CD4-positive, CD25-positive, alpha-beta regulatory T cell (primary cell): ENCODE measurements at places on chromosomes 2 and 18.
A peak's percentile ranks its signal among the peaks of the same experiment; 100 is the strongest.

GRCh38 chr2:70923378-70924015 is 12.2 kb upstream of the ATP6V1B1 start:
- H3K4me1 ChIP-seq = no peaks in the 10 kb centered on the region
- no peak overlapping the region for H3K27ac ChIP-seq
- peaks cover 1% of the 10 kb centered on the region for H3K27me3 ChIP-seq
- no peak overlapping the region for H3K4me3 ChIP-seq
- H3K36me3 ChIP-seq = no peaks in the 10 kb centered on the region

GRCh38 chr2:37827911-37828511 is 97.1 kb upstream of the RMDN2 start:
- H3K27ac ChIP-seq = no peak overlapping the region
- H3K4me1 ChIP-seq = no peaks in the 10 kb centered on the region
- no peak for DNase-seq
- H3K27me3 ChIP-seq = no peaks in the 10 kb centered on the region

- DNase-seq = no peak
- H3K4me3 ChIP-seq = no peak overlapping the region
- no peaks in the 10 kb centered on the region for H3K36me3 ChIP-seq
- H3K27ac ChIP-seq = no peak overlapping the region
- peaks cover 19% of the 10 kb centered on the region for H3K4me1 ChIP-seq
Observed at GRCh38 chr2:38381381-38382143, 4.5 kb upstream of the ATL2 start.

GRCh38 chr18:35157181-35157580 is 83.7 kb upstream of the ZNF397 start:
- no peak overlapping the region for H3K27ac ChIP-seq
- peaks cover 6% of the 10 kb centered on the region for H3K4me1 ChIP-seq
- DNase-seq = no peak
- H3K27me3 ChIP-seq = no peaks in the 10 kb centered on the region
- no peaks in the 10 kb centered on the region for H3K36me3 ChIP-seq
- H3K4me3 ChIP-seq = no peak overlapping the region

DNA sequence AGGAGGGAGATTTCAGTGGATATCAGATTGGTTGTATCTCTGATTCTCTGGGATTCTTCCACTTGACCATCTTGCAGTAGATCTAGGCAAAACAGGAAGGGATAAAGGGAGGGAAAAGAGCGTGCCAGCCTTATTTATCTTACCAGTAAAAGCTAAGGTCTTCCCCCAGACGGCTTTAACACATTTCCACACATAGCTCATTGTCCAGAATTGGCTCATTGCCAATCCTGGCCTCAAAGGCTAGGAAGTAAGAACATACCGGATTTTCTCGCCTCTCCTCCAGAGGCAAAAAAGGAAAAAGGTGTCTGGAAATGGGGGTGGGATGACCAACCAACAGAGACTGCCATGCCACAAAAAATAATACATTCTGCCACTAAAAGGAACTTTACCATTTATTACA is 411.6 kb upstream of the NRP2 start:
- H3K27ac ChIP-seq = no peak overlapping the region
- H3K4me1 ChIP-seq = no peaks in the 10 kb centered on the region
- H3K36me3 ChIP-seq = no peaks in the 10 kb centered on the region
- no peaks in the 10 kb centered on the region for H3K27me3 ChIP-seq
- H3K4me3 ChIP-seq = no peak overlapping the region

GRCh38 chr2:109268916-109269315 is 139.9 kb downstream of the SH3RF3 start:
- H3K27ac ChIP-seq = no peak overlapping the region
- no peak for DNase-seq
- no peaks in the 10 kb centered on the region for H3K4me1 ChIP-seq

DNA sequence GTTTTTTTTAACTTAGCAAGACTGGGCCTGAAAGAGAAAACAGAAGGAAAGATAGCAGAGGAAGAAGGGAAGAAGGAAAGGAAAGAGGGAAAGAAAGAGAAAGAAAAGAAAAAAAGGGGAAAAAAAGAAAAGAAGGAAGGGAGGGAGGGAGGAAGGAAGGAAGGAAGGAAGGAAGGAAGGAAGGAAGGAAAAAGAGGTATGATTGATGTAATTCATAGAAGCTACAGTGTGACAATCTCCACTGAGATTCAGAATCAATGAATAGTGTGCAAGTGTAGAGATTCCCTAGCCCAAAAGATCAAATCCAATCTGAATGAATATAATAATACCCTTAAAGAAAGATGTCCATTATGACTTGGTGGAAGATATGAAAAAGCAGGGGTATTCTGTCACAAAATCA is 126.9 kb upstream of the DNAJC10 start:
- no peak overlapping the region for H3K27ac ChIP-seq
- H3K4me1 ChIP-seq = no peaks in the 10 kb centered on the region
- DNase-seq = no peak
- no peaks in the 10 kb centered on the region for H3K36me3 ChIP-seq
- H3K27me3 ChIP-seq = no peaks in the 10 kb centered on the region
- H3K4me3 ChIP-seq = no peak overlapping the region

- H3K36me3 ChIP-seq = no peaks in the 10 kb centered on the region
- no peaks in the 10 kb centered on the region for H3K4me1 ChIP-seq
- no peaks in the 10 kb centered on the region for H3K27me3 ChIP-seq
- no peak overlapping the region for H3K27ac ChIP-seq
- DNase-seq = no peak
- no peak overlapping the region for H3K4me3 ChIP-seq
Observed at GRCh38 chr2:119672161-119672862, 6.7 kb upstream of the TMEM177 start.

DNA sequence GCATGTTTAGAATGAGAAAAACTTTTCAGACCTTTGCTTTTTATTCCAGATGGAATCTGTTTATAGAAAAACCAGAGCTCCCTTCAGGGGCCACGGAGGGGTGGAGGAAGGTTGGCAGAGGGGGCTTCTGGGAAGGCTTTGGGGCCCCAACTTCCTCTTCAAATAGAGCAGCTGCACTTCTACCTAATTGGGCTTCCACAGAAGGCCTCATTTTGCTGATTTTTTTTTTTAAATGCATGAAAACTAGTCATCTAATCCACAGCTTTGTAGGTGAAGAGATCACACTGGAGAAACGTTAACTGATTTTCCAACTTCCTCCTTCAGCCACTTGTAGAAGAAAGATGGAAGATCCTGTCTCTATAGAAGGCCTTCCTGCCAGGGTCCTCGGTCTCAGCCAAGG is 181.8 kb downstream of the BCL11A start:
- H3K4me3 ChIP-seq = no peak overlapping the region
- H3K27ac ChIP-seq = no peak overlapping the region
- H3K36me3 ChIP-seq = no peaks in the 10 kb centered on the region
- no peaks in the 10 kb centered on the region for H3K4me1 ChIP-seq
- no peak for DNase-seq
- no peaks in the 10 kb centered on the region for H3K27me3 ChIP-seq

DNA sequence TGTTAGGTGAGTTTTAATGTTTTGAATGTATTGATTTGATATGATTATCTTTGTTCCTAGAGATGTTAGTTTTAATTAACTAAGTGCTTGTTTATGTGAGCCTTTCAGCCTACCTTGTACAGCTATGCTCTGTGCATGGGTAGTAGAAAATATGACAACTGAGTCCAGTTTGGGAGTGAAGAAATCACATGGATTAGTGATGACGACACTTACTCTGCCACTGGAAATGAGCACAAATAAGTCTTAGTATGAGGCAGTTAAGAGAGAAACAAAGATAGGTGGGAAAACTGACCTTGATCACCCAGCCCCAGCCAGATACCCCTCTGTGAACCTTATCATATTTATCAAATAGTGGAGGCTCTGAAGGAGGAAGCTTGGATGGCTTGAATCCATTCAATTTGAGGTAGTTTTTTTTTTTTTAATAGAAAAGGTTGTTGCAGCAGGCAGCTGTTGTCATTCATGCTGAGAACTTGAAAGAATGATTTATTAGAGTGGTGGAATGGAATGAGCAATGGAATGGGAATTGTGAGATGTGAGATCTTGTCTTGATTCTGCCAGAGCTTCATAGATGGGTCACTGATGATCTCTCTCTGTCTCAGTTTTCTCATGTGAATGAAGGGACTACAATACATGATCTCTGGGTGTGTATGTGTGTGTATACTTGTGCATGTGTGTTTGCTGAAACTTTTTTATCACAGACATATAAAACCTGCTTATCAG is 96.4 kb downstream of the MAP3K20 start:
- H3K4me1 ChIP-seq = no peaks in the 10 kb centered on the region
- H3K36me3 ChIP-seq = no peaks in the 10 kb centered on the region
- no peaks in the 10 kb centered on the region for H3K27me3 ChIP-seq

- H3K36me3 ChIP-seq = no peaks in the 10 kb centered on the region
- no peaks in the 10 kb centered on the region for H3K27me3 ChIP-seq
- no peak overlapping the region for H3K27ac ChIP-seq
- no peaks in the 10 kb centered on the region for H3K4me1 ChIP-seq
- no peak for DNase-seq
- no peak overlapping the region for H3K4me3 ChIP-seq
Observed at GRCh38 chr2:129801575-129801974, 177.9 kb upstream of the RAB6C start.

DNA sequence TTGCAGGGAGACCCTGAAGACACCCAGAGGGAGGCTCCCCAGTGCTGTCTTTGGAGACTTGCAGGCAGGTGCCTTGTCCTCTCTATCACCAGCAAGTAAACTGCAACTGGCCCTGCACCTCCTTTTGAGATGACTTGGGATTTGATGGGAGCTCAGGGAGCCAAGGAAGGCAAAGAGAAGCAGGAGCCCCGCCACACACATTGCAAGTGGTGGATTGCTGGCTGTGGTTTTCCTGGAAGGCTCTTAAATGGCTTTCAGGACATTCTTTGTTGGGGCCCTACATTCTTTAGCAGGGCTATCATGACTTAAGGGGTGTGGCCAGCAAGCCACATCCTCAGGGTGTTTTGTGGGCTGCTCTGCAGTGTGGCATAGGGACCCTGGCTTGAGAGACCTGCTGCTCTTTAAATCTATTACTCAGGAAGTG is 39.9 kb upstream of the CDC42EP3 start:
- peaks cover 24% of the 10 kb centered on the region for H3K4me1 ChIP-seq
- H3K27ac ChIP-seq = peak overlapping the region; percentile 48
- no peaks in the 10 kb centered on the region for H3K36me3 ChIP-seq
- no peaks in the 10 kb centered on the region for H3K27me3 ChIP-seq
- peak overlapping the region; percentile 39 for H3K4me3 ChIP-seq
